ENCODE measurements at places on chromosomes 5 and 9.

DNA sequence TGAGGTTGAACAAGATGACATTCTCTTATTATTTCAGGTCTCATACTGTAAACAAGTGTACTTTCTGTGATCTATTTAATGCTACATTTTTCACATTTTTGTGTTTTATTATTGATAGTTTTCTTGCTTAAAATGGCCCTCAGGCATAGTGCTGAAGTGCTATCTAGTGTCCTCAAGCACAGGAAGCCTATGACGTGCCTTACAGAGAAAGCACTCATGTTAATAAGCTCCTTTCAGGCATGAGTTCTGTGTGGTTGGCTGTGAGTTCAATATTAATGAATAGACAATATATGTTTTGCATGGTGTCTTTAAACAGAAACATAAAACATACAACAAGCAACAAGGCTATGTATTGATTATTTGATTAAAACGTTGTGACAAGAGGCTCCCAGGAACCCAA is 450.1 kb downstream of the PLK2 start:
- DNase-seq = no peak

GRCh38 chr9:132943651-132944293 is 644 bp downstream of the TSC1 start:
- DNase-seq = no peak

GRCh38 chr5:14025569-14026286 is 81.2 kb upstream of the DNAH5 start:
- no peak for DNase-seq

- no peak for DNase-seq
Observed at GRCh38 chr9:35203528-35203927, 41.7 kb downstream of the UNC13B start.

DNA sequence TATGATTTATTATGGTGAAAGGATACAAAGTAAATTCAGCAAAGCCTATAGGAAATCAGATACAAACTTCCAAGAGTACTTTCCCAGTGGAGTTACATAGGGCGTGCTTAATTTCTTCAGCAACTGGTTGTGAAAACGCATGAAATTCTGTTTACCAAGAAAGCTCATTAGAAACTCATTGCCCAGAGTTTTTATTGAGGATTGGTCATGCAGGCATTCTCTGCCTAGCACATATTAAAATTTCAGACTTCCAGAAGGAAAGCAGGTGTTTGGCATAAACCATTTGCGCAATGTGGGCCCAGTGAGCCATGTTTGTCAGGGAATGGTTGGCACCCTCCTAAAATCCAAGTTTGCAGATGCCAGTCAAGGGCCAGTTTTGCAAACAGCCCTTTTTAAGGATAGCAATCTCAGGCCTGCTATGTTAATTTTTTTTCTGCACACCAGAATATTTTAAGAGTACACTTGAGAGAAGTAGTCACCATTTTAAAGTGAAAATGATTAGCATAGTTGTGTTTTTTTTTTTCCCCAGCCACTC is 311.1 kb upstream of the CHD1 start:
- DNase-seq = no peak

GRCh38 chr9:120860083-120860482 is 16.9 kb downstream of the PHF19 start:
- DNase-seq = no peak

GRCh38 chr9:110847671-110848070 is 179.1 kb downstream of the MUSK start:
- DNase-seq = no peak

GRCh38 chr9:126329476-126330275 is 3.0 kb downstream of the MVB12B start:
- DNase-seq = no peak

GRCh38 chr9:106897751-106898150 is 34.8 kb downstream of the ZNF462 start:
- no peak for DNase-seq

DNA sequence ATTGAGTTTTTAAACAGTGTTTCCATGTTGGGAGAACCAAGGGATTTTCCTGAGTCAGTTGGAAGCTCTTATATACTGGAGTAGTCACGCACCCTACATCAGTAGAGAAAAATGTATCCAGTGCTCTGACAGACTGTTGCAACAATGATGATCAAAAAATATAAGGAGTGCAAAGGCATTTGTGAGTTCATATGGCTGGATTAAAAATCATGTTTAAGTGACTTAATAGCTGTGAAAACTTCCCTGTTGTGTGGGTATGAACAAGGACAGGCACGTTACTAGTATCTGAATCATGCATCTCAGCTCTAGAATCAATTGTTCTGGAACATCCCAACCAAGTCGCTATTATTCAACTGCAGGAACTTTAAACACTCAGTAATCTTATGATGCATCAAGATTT is 229.7 kb downstream of the ROR2 start:
- DNase-seq = no peak

DNA sequence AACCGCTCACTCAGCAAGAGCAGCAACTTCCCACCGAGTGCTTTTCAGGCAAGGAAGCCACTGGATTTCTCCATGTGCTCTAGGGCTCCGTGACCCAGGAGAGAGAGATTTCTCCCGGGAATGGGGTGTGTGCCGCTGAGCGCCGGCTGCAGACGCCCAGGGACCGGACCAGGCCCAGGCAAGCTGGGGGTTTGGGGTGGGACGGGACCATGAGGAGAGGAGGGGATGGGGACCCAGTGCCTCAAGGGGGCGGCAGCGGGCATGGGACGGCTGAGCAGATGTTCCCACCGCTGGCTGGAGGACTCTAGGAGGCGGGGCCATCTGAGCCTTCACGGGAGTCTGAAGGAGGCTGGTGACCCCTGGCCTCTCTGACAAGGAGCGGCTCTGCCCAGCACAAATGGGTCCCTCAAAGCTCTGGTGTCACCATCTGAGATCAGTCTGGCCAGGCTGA is 8.5 kb downstream of the LCN9 start:
- no peak for DNase-seq

DNA sequence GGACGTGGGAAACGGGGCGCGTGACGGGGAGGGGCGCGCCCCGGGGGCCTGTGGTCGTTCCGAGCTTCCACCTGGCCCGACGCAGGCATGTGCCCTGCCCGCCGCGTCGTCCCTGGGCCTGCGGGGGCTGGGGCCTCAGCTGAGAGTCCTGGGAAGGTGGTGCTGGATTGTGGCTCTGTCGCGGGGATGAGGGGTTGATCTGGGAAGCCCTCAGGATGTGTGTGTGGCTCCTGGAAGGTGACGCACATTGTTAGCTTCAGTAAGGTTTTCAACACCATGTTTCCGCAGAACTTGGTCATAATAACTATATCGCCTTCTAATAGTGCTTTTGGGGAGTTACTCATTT is 589.1 kb downstream of the MTRR start:
- DNase-seq = no peak

- no peak for DNase-seq
Observed at GRCh38 chr5:142959683-142960657, 189.8 kb downstream of the ARHGAP26 start.

- no peak for DNase-seq
Observed at GRCh38 chr5:83927140-83927733, 206.6 kb upstream of the HAPLN1 start.

DNA sequence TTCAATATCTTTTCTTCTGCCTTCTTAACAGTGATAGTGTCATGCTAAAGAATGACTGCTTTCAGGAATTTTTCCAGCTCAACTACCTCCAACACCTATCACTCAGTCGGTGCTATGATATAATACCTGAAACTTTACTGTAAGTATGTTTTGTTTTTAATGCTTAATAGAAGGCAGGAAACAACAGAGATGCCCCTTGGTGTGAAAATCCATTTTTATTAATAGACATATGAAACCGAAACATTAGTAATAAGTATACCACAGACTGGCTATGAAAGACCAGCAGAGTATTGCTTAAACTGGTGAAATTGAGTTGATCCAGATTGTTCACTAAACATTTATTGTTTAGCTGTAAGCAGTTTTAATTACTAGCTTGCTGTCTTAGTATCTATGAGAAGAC is 25.2 kb downstream of the SKP2 start:
- DNase-seq = no peak

GRCh38 chr9:68974431-68974830 is 39.5 kb downstream of the PRKACG start:
- no peak for DNase-seq

- DNase-seq = no peak
Observed at GRCh38 chr9:5566054-5566618, 55.8 kb downstream of the PDCD1LG2 start.

DNA sequence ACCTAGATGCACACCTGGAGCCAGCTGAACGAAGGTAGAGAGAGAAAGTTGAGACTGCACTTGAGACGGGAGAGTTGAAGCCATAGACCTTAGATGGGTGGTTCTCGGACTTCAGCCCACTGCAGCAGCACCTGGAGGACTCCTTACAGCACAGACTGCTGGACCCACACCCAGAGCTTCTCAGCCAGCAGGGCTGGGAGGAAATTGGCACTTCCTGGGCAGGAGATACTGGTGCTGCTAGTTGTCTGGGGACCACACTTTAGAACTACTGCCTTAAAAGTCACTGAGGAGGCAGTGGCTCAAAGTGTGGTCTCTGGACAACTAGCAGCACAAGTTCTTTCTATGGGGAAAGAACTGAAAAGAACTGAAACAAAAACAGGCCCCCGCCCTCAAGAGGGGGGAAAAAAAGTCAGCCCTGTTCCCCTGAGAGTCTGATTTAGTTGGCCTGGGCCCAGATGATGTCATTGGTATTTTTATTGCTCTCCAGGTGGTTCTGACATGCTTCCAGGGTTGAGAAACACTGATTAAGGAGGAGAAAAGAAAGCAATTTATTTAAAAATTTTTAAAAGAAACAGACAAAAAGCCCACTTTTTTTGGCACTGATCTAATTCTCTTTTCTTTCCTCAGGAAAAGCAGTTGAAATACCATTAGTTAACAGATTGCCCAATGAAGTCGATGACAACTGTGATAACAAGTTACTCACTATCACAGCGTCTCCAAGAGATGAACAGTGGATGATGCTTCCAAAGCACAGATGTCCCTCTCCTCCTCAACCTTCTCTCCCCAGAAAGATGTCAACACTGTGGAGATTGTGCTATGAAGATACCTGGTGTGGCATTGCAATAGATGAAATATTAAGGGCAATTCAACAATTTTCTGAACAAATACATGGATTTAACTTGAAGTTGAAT is 73.6 kb upstream of the ADAMTS16 start:
- DNase-seq = no peak

GRCh38 chr5:15948190-15948589 is 231.4 kb downstream of the MARCHF11 start:
- no peak for DNase-seq

DNA sequence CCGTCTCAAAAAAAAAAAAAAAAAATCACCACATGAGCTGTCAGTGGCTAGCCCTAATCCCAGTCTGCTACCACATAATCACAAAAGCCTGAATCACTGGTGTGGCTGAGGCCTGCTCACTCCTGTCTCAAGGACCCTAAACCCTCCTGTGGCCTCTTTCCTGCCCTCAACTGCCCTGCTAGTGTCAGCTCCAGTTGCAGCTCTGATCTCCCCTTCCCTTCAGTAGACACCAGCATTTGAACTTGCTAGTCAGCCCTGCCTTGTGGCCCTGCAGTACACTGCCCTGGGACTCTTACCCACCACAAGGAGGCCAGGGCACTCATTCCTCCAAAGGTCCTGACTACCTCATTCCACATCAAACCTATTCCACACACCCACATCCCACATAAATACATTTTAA is 9.5 kb upstream of the P4HA2 start:
- no peak for DNase-seq

GRCh38 chr5:83172655-83173054 is 95.3 kb downstream of the XRCC4 start:
- DNase-seq = no peak

DNA sequence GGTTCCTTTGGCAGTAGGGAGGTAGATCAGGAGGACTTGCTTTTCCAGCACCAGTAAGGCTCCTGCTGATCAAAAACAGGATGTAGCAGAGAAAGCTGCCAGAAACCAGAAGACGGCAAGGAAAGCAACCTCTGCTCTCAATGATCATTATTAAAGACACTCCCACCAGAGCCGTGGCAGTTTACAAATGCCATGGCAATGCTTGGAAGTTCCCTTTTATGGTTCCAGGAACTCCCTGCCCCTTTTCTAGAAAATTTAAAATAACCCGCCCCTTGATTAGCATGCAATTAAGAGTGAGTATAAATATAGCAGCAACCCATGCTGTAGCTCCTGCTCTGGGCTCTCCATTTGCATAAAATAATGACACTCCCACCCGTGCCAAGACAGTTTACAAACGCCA is 16.1 kb downstream of the EQTN start:
- no peak for DNase-seq

GRCh38 chr9:131481441-131482342 is 21.0 kb upstream of the POMT1 start:
- DNase-seq = no peak

GRCh38 chr5:6736106-6736505 is 22.9 kb downstream of the TENT4A start:
- DNase-seq = no peak

DNA sequence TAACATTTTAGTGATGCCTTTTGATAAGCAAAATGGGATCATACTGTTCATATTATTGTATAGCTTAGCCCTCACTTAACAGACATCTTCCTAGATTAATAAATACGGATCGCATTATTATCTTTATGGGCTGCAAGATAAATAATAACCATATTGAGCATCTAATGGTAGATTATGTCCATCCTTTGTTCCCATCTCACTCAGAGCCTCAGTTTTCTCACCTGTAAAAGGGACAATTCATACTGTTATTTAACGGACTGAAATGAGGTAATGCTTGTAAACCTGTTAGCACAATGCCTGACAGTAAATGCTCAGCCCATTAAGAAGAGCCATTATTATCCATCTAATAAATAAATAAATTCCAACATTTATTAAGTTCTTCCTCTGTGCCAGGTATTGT is 3.0 kb upstream of the RPL26L1 start:
- no peak for DNase-seq

- DNase-seq = no peak
Observed at GRCh38 chr9:15927161-15927560, 374.3 kb downstream of the CCDC171 start.

- no peak for DNase-seq
Observed at GRCh38 chr9:91073049-91073810, 271.6 kb downstream of the SYK start.

GRCh38 chr9:136514022-136514714 is 31.3 kb upstream of the SEC16A start:
- DNase-seq = no peak

DNA sequence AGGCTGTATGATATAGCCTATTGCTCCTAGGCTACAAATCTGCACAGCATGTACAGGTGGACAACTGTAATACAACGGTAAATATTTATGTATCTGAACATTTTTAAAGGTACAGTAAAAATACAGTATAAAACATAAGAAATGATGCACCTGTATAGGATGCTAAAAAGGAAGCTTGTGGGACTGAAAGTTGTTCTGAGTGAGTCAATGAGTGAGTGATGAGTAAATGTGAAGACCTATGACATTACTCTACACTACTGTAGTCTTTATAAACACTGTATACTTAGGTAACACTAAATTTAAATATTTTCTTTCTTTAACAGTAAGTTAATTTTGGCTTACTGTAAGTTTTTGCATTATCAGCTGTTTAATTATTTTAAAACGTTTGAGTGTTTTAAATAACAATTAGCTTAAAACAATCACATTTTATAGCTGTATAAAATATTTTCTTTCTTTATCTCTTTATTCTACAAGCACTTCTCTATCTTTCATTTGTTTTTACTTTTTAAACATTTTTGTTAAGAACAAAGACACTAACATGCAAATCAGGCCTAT is 28.1 kb downstream of the CDH18 start:
- DNase-seq = no peak

- no peak for DNase-seq
Observed at GRCh38 chr9:93677048-93677571, 100.7 kb downstream of the PHF2 start.

All from activated CD8-positive, alpha-beta memory T cell treated with anti-CD3 and anti-CD28 coated beads for 4 hours (primary cell).